ENCODE measurements at places on chromosomes 13 and 19.

- DNase-seq, result no peak
Observed at GRCh38 chr13:47679401-47679800, 321.7 kb downstream of the SUCLA2 start.

- DNase-seq, result no peak
Observed at GRCh38 chr19:7916103-7916954, 1.7 kb downstream of the TGFBR3L start.

GRCh38 chr13:111093634-111094033 is 21.5 kb upstream of the ARHGEF7 start:
- DNase-seq, result no peak

GRCh38 chr13:36712770-36713169 is 39.0 kb downstream of the SERTM1 start:
- no peak for DNase-seq

- DNase-seq, result no peak
Observed at GRCh38 chr13:93244918-93245280, 18.3 kb downstream of the GPC6 start.

DNA sequence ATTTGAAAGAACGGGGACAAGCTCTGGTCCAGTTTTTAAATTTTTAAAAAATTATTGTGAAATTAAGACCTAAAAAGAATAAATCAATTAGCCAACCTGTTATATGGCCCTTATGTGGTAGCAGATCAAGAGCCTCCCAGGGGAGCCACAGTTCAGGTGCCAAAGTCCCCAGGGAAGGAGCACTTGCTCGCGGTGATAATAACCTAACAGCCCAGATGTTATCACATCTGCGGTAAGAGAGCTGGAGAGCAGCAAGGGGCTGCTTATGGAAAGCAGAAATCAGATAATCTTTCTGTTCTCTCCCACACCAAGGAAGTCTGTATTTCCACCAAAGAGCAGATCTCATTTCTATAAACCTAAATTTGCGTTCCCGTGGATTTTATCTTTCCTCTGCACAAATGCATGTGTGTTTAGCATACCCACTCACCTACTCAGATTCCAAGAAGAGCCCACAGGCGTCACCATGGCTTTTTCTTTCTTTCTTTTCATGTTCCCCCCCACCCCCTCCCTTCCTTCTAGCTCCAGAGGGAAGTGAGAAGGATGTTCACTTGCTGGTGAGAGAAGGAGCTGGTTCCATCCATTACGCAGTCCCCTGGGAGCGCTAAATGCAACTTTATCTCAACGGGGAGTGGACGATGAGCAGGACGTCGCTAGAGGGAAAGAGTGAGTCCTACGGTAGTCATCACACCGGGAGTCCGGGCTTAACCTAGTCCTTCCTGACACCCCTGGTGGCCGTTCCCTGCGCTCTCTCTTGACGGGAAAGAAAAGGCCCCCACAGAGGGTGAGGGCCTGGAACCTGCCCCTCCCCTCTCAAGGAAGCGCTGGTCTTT is 1.6 kb upstream of the POU4F1 start:
- no peak for DNase-seq

GRCh38 chr19:14985133-14985532 is 5.5 kb upstream of the SLC1A6 start:
- DNase-seq, result no peak

DNA sequence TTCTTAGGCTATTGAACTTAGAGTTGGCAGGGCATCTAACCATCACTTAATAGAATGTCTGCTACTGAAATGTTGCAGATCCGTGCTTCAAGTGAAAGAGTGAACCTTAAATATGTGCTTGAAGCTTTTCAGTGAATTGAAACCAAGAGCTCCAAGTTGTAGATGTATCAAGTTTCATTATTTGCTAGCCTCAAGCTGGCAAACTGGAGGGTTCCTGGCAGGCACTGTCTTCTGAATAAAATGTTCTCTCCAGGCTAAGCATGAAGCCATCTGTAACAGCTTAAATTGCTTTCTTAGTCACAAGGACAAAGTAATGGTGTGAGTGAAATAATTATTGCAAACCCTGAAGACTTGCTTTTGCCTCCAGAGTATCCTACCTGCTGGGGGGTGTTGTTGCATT is 415.0 kb upstream of the SPRY2 start:
- DNase-seq, result no peak

DNA sequence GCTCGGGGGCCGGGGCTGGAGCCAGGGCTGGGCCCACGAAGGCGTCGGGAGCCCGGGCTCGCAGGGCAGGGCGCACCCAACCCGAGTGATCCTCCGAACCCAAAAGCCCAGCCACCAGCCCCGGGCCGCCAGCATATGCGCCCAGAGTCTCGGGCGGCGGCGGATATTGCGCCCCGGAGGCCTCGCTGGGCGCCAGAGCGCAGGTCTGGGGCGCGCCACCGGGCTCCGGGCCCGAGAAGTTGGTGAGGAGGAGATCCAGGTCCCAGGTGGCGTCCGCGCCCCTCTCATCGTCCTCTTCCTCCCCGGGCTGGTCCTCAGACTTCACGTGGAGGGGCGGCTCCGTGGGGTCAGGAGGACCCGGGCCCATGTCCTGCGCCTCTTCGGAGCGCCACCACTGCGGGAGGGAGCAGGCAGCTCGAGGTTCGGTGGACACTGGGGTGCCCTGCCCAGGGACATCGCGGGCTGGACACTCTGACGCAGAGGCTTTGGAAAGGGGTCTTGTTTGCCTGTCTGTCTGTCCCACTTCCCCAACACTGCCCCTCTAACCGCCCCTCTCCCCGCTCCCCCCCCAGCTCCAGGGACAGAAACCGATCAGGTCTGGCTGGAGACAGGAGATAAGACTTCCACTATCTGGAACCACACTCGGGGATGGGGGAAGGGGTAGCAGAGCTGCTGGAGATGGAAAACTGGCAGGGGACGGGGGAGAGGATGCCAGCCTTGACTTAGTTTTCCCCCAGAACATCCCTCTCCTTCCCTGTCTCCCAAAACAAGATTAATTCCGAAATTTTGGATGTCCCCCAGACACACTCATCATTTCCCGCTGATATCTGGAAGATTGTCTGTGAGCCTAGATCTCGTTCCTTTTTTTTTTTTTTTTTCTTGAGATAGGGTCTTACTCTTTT is 1.0 kb downstream of the KLF1 start:
- DNase-seq, result no peak

DNA sequence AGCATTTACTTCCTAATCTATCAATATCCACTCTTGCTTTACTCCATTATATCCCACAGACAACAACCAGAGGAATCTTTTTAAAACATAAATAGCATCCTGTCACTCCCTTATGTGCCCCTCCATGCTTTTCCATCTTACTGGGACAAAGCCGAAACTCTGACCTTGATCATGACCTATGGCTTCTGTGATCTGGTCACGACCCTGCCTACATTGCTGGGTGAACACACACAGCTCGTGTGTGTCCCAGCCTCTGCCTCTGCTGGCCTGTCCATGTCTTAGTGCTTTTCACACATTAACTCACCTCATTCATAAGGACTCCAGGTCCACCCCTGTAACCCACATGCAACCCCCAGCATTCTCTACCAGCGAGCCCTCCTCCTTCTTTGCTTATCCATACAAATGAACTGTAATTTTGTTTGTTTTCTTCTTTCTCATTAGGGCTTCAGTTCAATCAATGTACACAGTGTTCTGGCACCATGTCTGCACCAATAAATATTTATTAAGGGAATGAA is 95.9 kb upstream of the RAP2A start:
- no peak for DNase-seq

DNA sequence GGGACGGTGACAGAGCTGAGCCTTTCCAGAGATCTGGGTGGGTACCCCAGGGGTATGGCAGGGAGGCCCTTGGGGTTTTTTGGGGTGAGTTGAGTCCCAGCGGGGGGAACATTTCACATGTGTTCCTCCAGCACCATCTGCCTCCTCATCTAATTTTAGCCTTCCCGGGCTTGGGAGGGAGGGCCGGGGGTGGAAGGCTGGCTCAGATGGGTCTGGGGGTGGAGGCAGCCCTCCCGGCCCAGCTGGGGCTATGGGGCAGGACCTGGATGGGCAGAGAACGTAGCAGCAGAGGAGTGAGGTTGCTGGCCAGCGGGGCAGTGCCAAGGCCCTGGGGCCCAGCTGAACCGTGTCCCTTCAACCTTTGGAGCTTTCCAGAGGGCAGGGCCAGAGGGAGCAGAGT is 23.5 kb downstream of the ADGRL1 start:
- DNase-seq, result no peak

- DNase-seq, result no peak
Observed at GRCh38 chr19:23771316-23771715, 12.6 kb upstream of the ZNF681 start.

- no peak for DNase-seq
Observed at GRCh38 chr13:66273011-66273410, 957.1 kb downstream of the PCDH9 start.

GRCh38 chr19:4284974-4285373 is 5.9 kb downstream of the SHD start:
- no peak for DNase-seq

DNA sequence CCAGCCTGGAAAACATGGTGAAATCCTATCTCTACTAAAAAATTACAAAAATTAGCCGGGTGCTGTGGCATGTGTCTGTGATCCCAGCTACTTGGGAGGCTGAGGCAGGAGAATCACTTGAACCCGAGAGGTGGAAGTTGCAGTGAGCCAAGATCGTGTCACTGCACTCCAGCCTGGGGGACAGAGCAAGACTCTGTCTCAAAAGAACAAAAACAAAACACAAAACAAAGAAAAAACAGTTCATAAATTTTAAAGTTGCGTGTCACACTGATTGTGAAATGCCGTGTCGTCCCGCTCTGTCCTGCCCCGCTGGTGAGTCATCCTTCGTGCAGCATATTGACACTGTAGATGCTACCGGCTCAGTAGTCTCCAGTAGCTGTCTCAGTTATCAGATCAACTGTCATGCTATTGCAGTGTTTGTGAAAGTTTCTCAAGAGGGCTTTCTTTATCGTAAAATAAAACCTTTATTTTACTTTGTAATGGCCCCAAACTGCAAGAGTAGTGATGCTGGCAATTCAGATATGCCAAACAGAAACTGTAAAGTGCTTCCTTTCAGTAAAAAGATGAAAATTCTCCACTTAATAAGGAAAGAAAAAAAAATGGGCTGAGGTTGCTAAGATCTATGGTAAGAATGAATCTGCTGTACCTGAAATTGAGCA is 36.4 kb upstream of the IGFL1 start:
- peak; percentile 45 for DNase-seq

GRCh38 chr13:97934590-97934989 is 18.9 kb upstream of the IPO5 start:
- no peak for DNase-seq

GRCh38 chr13:76632401-76633044 is 253.7 kb downstream of the KCTD12 start:
- DNase-seq, result peak; percentile 19

- DNase-seq, result no peak
Observed at GRCh38 chr19:1465191-1466016, 13.6 kb downstream of the C19orf25 start.

DNA sequence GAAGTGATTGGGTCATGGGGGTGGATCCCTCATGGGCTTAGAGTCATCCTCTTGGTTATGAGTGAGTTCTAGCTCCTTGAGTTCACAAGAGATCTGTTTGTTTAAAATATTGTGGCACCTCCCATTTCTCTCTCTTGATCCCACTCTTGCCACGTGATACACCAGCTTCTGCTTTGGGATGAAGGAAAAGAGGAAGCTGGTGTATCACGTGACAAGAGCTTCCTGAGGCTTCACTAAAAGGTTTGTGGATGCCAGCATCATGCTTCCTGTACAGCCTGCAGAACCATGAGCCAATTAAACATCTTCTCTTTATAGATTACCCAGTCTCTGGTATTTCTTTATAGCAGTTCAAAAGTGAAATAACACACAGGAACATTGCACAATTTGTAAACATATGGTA is 352.5 kb upstream of the ATXN8OS start:
- DNase-seq, result no peak

GRCh38 chr19:56827708-56828107 is 12.8 kb downstream of the PEG3 start:
- no peak for DNase-seq

All from dermis microvascular lymphatic vessel endothelial cell (primary cell).